ENCODE measurements at places on chromosomes 4 and X.

- no peak for DNase-seq
Measured at GRCh38 chr4:94828882-94829281, 71.1 kb downstream of the BMPR1B start.

GRCh38 chr4:5014007-5014682 is 5.1 kb downstream of the CYTL1 start:
- DNase-seq: no peak

- DNase-seq: no peak
Measured at GRCh38 chrX:129737916-129738315, 863 bp upstream of the XPNPEP2 start.

DNA sequence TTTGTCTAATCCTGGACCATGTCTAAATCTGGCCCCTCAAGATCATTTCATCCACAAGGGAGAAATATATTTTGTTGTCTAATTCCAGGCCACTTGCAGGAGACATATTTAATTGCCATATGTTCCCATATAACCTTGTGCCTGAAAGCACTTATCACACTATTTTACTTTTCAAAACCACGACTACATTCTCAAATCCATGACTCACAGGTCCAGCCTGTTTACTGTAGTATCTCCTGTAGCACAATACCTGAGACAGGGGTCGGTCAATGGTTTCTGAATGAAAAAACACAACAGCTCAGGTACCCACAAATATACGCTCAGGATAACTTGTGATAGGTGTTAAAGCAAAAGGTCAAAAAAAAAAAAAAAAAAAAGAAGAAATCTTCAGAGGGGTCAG is 60.9 kb downstream of the SEC24D start:
- DNase-seq: no peak

DNA sequence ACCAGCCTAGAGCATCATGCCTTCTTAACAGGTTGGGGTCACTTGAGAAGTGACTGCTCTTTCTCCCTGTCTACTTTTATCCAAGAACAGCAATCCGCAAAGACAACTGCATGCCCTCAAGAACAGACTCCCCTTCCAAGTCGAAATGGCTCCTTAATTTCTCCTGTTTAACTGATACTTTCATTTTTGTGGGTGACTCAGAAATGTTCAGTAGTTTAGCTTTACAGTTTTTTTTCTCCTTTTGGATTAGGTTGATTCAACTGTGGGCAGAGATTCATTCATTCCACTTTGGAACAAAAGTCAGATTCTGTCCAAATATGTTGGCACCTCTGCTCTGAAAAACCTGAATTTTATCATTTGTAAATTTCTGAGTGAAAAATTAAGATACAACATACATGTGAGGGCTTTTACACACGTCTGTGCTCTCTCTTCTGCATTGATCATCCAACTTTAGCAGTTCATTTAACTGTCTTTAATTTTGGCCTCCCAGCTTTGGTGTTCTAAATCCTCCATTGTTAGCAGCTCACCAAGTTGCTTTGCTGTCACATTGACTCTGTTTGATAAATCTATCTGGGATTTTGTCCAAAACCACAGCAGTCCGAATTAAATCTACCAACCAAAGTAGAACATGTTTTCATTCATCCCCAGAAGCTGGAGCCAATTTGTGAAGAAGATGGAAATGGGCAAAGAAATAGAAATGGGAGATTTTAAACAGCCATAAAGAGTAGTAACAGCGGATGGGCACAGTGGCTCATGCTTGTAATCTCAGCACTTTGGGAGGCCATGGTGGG is 50.0 kb downstream of the HOPX start:
- DNase-seq: no peak

- DNase-seq: peak; percentile 35
Measured at GRCh38 chrX:150546711-150547153, 21.7 kb upstream of the MTM1 start.

DNA sequence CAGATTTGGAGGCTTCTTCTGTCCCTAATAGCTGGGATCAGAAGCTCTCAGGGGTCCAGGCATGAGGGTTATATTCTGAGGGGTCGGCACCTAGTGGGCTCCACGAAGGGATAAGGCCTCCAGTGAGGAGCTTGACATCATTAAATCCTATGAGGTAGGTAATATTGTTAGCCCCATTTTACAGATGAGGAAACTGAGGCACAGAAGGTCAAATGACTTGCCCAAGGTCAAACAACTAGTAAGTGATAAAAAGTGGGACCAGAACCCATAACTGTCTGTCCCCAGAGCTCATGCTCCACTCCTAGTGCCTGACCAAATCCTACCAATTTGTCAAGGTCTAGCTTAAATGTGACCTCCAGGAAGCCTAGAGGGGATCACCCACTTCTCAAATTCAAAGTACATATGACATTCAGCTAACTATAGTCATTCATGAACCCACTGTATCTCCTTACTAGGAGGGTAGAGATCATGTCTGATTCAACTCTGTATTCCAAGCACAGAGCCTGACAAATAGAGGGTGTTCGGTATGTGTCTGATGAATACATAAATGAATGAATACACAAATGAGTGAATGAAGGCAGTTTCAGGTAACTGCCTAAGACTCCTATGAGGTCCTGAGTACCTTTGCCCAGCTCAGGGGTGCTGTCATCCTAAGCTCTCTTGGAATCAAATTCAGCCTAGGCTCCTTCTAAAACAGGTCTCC is 43.3 kb downstream of the SMC1A start:
- no peak for DNase-seq

- DNase-seq: no peak
Measured at GRCh38 chr4:22720091-22720490, 27.4 kb downstream of the GBA3 start.

DNA sequence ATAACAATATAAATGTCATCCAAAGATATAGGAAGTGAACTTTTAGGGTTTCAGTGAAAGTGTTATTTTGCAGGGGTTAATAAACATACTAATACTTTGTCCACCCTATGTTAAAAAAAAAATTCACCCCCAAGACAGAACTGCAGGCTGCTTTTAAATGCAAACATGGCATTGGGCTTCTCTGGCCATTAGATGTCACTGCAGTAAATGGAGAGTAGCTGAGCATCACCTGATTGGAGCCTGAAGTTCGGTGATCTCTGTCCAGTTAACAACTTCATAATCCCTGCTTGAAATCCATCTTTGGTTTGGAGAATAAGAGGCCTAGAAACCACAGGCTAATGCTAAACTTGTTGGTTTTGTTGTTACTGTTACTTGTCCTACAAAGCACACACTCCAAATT is 18.7 kb downstream of the SLC25A43 start:
- DNase-seq: no peak

- no peak for DNase-seq
Measured at GRCh38 chrX:108732630-108733321, 3.6 kb downstream of the IRS4 start.

Data from CD4-positive, alpha-beta T cell treated with Interleukin-4 for 1 hour (primary cell).